ENCODE measurements at places on chromosomes 16 and 17.

- no peak for DNase-seq
Measured at GRCh38 chr17:61245706-61246135, 153.9 kb upstream of the TBX2 start.

DNA sequence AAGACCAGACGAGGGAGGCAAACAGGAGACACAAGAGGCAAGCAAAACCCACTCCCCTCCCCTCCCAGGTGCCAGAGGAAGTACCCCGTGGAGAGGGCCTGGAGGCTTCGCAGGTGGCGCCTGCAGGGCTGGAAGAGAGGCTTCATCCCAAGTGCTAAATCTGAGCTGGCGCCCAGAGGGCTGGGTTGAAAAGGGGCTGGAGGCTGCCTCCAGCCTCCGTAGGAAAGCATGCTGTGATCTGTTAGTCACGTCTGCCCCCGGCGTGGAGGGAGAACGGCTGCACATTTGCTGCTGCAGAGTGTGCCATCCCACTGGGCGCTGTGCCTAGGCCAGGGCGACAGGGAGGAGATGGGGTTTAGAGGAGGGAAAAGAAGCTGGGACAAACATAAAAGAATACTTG is 16.9 kb downstream of the RPH3AL start:
- DNase-seq = peak; percentile 60

GRCh38 chr16:69334696-69335095 is 4.3 kb upstream of the PDF start:
- DNase-seq = no peak

GRCh38 chr17:954431-955164 is 25.0 kb downstream of the NXN start:
- DNase-seq = no peak

DNA sequence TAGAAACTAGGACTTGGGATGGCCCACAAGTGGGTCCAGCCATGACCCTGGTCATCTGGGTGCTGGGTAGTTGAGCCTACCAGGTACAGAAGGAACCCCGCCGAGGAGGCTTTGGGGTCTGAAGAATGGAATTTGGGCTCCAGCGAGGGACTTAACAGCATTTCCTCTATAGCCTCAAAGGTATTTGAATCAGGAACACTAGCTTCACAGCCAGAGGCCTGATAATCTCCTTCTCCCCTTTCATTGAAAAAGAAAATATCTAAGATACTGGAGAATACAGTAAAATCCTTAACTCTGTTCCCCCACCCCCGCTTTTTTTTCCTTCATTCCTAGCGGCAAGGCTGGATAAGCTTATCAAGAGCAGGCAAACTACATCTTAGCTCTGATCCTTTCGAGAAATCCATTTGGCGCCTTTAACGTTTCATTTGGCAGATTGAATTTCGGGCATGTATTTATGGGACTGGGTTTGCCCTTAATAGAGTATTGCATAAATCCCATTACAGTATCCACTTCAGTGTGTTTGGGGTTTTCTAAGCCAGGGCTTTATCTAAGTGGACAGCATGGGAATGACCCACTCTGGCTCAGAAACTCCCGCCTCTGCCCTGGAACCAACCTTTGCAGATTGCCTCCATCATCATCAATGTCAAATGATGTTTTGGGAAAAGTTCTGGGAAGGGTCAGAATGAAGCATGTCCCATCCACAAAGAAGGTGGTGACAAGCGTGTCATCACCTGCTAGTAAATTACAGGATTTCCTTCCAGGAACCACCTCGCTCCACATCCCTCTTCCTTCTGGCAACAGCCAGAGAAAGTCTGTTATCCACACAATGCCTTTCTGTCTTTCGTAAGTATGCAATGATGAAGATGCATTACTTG is 36.9 kb downstream of the XYLT1 start:
- no peak for DNase-seq

GRCh38 chr16:89104930-89105571 is 11.4 kb downstream of the ACSF3 start:
- DNase-seq = no peak

DNA sequence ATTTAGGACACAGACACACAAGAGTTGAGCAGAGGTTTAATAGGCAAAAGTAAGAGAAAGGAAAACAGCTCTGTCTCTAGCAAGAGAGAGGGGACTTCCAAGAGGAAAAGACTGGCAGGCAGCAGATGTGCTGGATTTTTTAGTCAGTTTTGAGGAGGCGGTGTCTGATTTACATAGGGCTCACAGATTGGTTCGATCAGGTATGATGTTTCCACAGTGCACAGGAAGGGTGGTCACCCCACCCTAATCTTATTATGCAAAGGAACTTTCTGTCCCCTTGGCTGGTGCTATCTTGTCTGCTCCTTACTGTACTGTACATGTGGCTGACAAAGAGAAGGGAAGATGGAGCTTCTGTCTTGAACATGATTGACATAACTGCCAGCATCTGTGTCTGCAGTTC is 25.3 kb downstream of the BFAR start:
- DNase-seq = no peak

DNA sequence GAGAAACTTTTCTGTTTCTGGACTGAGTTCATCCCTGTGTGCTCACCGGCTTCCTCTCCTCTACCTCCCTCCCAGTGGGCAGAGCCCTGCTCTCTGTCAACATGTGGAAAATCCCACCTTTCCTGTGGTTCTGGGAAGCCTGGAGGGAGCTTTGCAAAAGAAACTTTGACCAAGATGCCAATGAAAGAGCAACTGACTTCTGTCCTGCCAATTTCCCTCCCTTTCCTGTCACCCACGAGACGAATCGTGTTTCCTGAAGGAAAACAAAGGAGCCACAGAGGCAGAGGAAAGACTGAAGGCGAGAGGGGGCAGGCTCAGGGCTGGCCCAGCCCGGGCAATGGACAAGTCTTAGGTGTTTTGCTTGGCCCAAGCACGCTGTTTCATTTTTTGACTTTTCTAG is 82.8 kb downstream of the PLCG2 start:
- no peak for DNase-seq

DNA sequence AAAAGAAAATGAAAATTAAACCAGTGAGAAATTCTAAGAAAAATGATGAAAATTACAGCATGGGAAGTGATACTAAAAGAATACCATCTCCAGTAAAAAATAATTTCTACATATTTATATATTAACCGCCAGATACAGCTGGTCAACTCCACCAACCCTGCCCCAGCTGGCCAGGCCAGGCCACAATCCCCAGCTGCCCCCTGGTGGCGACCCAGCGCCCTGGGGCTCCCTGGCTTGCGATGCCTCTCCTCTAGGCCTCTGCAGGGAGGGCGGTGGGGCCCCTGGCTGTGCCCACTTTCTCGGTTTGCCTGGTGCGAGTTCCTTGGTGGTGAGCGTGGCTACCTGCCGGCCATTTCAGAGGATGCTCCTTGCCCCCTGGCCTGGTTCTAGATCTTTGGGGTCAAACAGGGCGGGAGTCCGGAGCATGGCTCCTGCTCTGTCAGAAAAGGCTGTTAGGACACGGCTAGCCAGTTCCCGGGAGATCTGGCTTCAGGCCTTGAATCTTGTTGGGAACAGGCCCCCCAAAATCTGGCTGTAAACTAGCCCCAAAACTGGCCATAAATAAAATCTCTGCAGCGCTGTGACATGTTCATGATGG is 14.5 kb downstream of the GLIS2 start:
- peak; percentile 91 for DNase-seq

GRCh38 chr16:27073733-27074132 is 7.0 kb downstream of the C16orf82 start:
- no peak for DNase-seq

DNA sequence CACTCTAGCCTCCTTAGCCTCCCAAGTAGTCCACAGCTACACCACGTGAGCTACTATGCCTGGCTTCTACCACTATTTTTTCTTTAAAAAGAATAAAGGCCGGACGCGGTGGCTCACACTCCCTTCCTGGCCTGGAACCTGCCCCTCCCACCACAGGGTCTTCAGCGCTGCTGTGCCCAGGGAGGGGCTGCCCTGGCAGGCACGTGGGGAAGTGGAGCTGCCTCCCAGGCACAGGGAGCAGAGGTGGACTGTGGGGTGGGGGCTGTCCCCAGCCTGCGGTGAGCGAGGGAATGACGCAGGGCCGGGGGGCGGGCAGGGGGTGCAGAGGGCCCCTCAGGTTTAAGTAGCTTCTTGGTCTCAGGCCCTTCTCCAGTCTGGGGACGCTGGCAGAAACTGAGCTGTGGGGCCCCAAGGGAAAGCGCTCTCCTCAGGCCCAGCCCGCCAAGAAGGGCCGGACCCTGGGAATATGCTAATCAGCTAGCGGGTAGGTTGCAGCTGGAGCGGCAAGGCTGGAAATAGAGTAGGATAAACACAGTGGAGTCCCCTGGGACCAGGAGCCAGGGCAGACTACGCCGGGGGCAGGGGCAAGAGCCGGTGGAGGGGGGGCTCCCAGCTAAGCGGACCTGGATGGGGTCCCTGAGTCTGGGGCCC is 46.8 kb downstream of the TIMM22 start:
- peak; percentile 81 for DNase-seq

- DNase-seq = peak; percentile 77
Measured at GRCh38 chr16:89393738-89394406, 96.5 kb downstream of the ANKRD11 start.

DNA sequence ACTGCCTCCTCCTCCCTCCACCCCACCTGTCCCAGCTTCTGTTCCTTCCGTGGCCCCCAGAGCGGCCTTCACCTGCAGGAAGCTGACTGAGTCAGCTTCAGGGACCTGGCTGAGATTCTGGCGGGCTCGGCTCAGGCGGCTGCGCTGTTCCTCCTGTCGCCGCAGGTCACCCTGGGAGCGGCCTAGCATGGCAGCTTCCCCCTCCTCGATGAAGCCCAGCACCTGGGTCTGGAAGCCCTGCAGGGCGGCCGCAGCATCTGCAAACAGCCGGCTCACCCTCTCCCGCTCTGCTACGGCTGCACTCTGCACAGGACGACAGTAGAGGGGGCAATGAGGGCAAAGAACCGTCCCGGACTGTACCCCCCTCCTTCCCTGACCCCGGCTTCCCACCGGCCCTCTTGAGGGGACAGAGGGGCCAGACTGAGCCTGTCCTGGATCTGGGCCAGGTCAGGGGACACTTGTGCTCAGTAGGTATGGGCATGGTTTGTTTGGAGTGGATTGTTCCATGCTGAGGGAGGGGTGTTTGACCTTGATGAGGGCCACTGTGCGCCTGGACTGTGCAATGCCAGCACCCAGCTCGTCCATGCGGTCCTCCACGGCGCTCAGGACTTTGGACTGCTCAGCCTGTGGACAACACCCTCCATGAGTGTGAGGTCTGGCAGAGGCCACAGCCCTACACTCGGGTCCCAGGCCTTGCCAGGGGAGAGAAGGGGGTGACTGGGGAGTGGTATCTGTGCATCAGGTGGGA is 2.0 kb downstream of the TRIM47 start:
- DNase-seq = peak; percentile 77

DNA sequence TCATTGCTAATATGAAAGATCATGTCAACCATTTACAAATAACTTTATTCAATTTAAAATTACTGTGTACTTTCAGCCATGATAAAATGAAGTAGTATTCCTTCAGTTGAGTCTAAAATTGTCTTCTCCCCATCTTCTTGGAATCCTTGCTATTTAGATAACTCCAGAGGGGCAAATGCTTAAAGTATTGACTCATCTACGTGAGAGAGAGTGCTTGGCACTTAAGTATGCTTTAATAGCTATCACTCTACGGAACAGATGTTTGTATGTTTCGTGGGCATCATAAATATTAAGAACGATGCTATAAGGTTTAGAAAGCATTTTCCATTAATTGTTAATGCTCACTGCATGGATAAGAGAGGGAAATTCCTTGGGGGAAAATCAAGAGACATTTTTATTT is 69.3 kb upstream of the MED13 start:
- DNase-seq = no peak

DNA sequence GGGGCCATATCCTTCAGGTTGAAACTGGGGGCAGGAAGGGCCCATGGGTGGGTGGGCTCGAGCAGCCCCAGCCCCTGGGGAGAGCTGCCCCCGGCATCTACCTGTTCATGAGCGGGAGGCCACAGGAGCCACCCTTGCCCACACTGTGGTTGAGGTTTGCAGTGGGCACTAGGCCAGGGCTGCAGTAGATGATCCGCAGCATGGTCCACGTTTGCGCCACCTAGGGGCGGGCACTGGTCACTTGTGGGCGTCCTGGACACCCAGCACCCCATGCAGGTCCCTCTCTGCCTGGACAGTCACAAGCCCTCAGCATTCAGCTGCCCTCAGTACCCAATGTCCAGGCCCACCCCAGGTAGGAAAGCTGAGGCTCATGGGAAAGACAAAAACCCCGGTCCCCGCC is 1.8 kb upstream of the JMJD8 start:
- DNase-seq = no peak

- no peak for DNase-seq
Measured at GRCh38 chr16:117379-118365, 20.8 kb downstream of the NPRL3 start.

GRCh38 chr17:62995377-62995885 is 29.4 kb downstream of the TANC2 start:
- DNase-seq = no peak

GRCh38 chr16:75228143-75228976 is 9.6 kb downstream of the CTRB1 start:
- no peak for DNase-seq

GRCh38 chr17:58338841-58339754 is 10.5 kb upstream of the TSPOAP1 start:
- DNase-seq = peak; percentile 80

GRCh38 chr16:55575496-55575895 is 9.0 kb downstream of the CAPNS2 start:
- DNase-seq = no peak

GRCh38 chr16:65757064-65757463 is 609.4 kb upstream of the CDH5 start:
- no peak for DNase-seq

DNA sequence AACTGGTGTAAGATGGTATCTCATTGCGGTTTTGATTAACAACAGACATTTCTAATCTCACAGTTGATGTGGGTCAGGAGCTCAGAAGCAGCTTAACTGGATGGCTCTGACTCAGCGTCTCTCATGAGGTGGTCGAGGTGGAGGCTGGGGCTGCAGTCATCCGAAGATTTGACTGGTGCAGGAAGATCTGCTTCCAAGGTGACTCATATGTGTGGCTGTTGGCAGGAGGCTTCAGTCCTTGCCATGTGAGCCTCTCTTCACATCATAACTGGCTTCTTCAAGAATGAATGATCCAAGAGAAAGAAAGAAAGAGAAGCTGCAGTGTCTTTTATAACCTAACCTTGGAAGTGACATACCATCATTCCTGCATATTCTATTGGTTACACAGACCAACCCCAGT is 376.1 kb downstream of the SEC14L1 start:
- no peak for DNase-seq

DNA sequence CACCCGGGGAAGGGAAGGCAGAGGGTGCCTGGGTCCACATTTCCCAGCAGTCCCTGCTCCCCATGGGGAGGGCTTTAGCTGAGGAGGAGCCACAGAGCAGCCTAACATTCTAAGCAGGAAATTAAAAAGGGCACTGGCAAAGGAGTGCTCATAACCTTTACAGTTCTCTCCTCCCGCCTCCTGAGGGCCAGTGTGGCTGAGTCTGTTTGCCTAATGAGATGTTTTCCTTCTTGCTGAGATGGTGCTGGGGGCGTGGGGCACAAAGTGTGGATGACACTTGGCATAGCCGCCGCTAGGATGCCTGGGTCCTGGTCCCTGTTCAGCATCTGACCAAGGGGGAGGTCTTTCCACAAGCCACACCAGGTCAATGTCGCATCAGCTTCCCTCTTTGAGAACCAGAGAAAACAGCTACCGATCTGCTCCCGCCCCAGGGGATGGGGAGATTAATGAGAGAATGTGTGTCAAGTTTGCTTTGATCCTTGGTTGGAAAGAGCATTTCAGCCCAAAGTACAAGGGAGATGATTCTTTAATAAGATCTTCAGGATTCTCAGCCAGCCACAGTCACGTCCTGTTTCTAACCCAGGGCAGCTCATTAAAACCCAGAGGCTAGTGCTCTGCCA is 5.8 kb downstream of the KIF18B start:
- DNase-seq = peak; percentile 40

Measured in sigmoid colon (tissue), 7 donors.